Psoas muscle (tissue), 8 donors: ENCODE measurements at places on chromosomes 6 and 20.

GRCh38 chr6:7313505-7314165, 636 bp upstream of the SSR1 start:
- no peak for DNase-seq

DNA sequence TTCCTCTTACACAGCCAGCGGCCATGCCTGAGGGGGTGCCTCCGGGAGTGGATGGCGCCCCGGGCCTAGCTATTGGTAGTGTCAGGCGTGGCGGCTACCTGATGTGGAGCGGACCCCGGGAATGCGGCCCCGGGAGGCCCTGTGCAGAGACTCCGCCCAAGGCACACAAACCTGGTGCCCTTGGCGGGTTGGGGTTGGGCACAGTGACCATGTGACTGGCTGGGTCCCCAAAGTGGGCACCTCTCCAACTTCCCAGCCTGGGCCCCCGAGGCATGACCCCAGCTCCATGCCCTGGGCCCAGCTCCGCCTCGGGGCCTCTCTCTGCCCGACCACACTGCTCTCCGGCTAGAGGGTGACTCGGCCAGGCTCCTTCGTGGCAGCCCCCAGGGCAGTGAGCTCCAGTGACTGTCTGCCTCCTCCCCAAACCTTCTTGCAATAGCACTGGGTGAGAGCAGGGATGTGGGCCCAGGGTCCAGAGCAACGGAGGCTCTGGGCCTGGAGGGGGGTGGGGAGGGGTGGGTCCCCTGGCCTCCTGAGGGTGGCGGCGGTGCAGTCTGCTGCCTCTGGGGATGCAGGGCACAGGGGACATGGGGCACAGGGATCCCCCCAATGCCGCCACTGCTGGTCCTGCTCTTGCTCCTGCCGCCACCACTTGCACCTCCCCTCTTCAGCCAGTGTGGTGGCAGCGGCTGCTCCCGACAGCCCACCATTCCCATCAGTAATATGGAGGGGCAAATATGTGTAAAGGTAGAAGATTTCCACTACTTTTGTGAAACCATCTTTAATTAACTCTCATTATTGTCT, 942.9 kb upstream of the EPHA7 start:
- peak; percentile 46 for DNase-seq

- DNase-seq: no peak
These were observed 135.9 kb upstream of the SOX4 start for GRCh38 chr6:21457647-21458046.

DNA sequence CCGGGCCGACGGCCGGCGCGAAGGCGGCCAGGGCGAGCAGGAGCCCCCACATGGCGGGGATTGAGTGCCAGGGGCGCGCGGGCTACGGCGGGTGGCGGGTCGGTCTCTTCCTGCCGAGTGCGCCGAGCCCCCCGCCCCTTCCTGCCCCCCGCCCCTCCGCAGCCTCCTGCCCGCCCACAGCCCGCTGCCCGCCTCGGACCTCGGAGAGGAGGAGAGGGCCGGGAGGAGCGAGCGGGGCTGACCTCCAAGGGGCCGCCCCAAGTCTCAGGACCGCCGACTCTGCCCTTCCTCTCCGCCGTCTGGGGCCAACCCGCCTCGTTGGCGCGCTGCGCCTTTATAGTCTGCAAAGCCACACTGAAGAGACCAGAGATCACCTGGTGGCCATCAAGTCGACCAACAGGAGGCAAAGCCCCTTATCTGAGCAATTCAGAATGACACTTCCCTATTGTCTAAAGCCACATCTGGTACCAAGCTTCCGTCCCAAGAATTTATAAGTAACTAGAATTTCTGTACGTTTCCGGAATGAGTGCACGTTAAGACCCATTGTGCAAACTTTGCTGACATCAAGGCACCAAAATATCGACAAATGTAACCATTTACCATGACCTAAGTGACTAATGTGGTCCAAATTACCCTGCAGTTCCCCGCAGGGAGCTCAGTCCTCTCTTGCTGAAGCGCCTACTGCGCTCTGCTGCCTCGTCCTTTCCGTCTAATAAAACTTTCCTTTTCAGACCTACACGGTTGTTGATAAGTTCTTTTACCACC, at the start of gene CPXM1:
Gene CPXM1, minus strand, starts transcription at position 107 of the 765 bp plus-strand sequence. Its CDS starts 55 bp downstream, at position 52.
- DNase-seq: no peak

DNA sequence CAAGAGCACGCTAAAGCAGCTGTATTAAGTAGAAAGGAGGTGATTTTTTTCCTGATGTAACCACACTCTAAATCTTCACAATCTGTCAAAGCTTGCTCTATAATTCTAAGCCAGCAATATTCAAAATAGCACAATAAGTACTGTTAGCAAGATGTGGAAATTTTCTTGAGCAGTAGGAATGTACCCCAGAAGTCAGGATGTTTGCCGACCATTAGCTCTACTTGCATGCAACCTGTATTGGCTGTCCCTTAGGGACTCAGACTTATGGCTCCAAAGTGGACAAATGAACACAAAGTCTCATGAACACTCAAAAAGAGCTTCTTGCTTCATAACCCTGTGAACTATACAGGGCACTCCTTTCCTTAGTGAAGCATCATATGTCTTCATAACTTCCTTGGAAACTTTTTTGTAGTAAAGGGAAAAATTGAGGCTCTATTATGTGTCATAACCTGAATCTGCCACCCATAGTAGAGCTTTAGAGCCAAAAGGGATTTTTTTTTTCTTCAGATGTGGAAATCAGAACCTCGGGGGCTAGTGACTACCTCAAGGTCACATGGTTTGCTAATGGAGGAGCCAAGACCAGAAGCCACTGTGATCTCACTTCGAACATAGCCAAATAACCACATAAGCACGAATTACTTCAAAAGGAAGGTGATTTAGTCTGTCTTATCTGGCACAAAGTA, 54.5 kb downstream of the ADGRG6 start:
- no peak for DNase-seq

- no peak for DNase-seq
These were observed 222.8 kb downstream of the LY86 start for GRCh38 chr6:6811128-6812009.

- DNase-seq: no peak
These were observed 58.5 kb upstream of the B3GAT2 start for GRCh38 chr6:71015392-71015791.

DNA sequence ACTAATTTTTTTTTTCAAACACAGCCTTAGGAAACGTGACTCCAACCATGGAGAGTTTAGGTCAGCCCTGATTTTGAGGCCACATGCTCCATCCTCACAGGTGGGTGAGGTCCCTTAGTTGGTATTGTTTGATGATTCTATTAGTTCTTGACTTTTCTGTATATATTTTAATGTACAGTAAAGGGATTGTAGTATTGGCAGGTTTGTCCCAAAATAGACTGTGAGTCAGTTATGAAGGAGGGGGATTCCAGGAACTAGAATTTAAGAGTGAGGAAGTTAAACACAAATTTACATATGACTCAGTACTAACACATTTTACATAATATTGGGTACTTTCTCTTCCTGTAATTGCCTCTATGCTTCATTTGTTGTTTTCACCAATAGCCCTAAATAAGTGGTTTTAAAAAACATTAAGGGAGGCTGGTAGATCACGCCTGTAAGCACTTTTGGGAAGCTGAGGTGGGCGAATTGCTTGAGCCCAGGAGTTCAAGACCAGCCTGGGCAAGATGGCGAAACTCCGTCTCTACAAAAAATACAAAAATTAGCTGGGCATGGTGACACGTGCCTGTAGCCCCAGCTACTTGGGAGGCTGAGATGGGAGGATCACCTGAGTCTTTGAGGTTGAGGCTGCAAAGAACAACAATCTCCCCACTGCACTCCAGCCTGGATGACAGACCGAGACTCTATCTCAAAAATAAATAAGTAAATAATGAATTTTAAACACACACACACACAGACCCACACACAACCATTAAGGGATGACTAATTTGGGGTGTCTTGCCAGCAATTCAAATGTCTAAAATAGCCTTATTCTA, 81.8 kb downstream of the SGK1 start:
- DNase-seq: no peak

- DNase-seq: no peak
These were observed 463.1 kb downstream of the EPM2A start for GRCh38 chr6:145272246-145272645.

DNA sequence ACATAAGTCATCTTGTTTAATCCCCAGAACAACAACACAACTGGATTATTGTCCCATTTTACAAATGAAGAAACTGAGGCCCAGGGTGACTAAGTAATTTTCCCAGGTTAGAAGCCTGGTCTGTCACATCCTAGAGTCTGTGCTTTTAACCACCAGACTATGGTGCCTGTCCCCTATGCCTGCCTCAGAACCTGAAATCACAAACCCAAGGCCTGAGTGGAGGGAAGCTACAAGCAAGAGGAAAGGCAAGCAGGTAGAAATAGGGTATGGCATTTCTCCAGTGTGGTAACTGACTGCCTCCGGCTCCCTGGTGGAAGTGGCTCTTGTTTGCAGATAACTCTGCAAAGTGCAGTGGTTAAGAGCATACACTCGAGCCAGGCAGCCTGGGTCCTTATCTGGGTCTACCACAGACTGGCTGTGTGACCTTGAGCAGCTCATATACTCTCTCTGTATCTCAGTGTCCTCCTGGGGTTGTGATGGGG, 2.5 kb downstream of the TMEM63B start:
- no peak for DNase-seq

GRCh38 chr20:21640556-21640955, 64.9 kb upstream of the PAX1 start:
- no peak for DNase-seq

- DNase-seq: no peak
These were observed 14.0 kb downstream of the PAQR8 start for GRCh38 chr6:52375780-52376556.

- no peak for DNase-seq
These were observed 39.6 kb downstream of the ESR1 start for GRCh38 chr6:151847064-151847463.

- DNase-seq: no peak
These were observed 12.8 kb upstream of the SDCBP2 start for GRCh38 chr20:1341561-1342265.

GRCh38 chr6:47034926-47035325, 7.2 kb downstream of the ADGRF1 start:
- no peak for DNase-seq

GRCh38 chr6:34654061-34654710, 42.4 kb downstream of the ILRUN start:
- DNase-seq: no peak

DNA sequence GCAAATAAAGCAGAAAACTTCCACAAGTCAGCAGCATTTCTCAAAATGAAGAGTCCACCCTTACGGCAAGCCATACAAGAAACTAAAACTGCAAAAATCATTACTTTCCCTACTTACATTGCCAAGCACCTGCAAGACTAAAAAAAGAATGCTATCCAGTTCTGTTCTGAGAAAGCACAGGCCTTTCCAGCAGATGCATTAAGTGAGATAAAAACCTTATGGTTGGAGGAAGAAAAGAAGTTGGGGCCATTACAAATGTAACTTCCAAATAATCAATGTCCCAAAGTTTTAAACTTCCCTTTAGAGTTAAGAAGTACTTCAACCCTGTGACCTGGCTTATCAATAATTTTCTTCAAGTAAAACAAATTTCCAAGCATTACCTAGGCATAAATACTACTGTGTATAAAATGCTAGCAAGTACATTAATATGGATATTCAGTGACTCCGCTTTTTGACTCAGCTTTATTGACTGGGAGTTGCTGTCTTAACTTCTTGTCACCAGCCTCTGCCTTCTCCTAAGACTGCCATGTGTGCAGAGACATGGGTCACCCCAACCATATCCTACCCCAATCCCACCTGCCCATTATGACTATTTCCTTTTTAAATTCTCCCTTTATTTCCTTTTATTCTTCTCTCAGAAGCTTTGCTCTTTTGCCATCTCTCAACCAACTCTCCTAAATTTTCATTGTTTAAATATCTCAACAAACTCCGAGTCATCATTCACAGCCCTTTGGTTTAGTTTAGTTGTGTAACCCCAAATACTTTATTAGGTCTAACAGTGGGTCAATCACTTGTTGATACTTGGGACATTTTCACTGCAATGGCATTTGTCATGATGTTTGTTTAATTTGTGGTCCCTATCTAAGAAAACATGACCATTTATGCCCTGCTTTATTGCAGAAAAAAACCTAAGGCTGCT, 49.7 kb downstream of the SLC22A23 start:
- DNase-seq: no peak

GRCh38 chr6:48765352-48765961, 654.5 kb upstream of the PTCHD4 start:
- DNase-seq: no peak

DNA sequence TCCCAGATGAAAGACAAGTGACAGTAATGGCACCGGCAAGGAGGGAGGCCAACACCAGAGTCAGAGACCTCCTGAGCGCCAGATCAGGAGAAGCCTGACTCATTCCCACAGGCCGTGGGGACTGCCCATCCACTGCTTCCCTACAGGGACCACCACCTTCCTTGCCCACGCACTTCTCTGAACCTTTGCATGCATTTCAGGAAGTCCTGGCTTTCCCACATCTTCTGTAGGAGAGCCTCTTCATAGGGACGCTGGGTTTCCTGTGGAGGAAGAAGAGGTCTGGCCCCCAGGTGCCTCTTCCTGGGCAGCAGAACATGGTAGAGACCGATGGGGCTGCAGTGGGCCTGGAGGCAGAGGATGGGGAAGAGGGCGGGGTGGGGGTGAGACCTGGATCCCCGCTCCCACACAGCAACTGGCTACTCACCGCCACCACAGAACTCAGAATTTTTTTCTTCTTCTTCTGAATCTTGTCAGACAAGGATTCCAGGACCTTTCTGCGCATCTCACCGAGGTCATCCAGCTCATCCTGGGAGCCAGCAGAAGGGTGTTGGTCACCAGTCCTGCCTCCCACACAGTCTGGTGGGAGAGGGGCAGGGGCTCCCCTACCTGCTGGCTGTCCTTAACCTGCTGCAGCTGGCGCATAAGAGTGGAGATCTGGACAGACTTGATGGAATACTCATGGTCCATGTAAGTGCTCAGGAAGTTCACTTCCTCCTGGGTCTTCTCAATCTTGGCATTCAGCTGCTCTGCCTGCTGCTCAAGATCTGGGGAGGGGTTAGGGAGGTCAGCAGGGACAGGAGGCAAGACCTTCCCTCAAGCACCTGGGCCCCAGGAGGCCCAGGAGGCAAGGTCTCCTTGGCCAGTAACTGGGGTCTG, 13.7 kb downstream of the C20orf96 start:
- no peak for DNase-seq

DNA sequence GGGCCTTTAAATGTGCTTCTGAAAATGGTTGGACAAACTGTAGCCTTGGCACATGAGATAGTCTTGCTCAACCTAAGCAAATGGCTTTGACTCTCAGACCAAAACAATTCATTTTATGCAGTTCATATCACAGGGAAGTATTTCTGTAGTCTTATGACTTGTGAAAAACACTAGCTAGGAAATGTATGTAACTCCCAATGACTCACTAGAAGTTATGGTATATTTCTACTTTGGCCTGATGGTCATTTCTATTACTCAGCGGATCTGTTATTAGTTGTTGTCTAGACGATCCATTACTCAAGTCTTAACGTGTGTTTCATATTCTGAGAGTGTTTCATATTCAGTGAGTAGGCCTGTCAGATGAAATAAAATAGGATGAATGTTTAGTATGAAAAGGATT, 1333.5 kb downstream of the KHDRBS2 start:
- DNase-seq: no peak

- DNase-seq: peak; percentile 71
These were observed 192.8 kb downstream of the LY86 start for GRCh38 chr6:6781172-6781872.

DNA sequence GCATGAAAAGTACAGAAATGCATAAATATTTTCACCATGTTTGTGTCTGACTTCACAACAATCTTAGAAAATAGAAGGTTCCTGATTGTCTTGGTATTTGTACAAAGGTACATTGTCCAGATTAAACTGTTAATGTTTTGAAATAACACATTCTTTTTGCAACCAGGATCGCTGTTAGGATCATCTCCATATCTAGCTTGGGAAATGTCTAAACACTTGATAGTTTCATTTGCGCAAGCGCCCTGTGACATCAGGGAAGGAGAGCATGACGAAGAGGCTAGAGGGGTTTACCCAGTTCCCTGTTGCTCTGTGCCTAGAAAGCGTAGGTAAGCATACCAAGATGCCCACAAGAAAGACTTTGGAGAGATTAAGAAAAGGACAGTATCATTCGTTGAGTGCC, 19.4 kb downstream of the ALDH8A1 start:
- no peak for DNase-seq
